ENCODE measurements at places on chromosomes 4 and X.

- no peak for DNase-seq
Measured at GRCh38 chrX:39809331-39809730, 288.4 kb downstream of the BCOR start.

DNA sequence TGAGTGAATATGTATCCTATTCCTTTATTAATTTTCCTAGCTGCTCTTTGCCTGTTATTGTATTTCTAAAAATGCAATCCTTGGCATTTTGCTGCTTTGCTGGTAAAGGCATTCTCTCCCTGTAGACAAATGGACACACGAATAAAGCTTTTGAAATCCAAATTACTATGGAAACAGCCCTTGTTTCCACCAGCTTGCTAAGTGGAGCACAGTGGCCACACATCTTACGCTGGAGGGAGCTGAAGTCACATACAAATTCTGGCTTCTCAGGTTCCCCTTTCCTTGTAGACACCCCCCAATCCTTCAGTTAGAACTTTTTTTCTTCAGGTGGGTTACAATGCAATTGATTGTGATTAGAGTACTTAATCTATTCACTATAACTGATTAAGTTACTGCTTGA, 66.2 kb downstream of the AGA start:
- DNase-seq: no peak

GRCh38 chrX:118839334-118839958, 15.8 kb downstream of the ZCCHC12 start:
- peak; percentile 31 for DNase-seq

- DNase-seq: no peak
Measured at GRCh38 chr4:11496351-11496829, 67.7 kb upstream of the HS3ST1 start.

GRCh38 chr4:10095296-10095991, 21.2 kb downstream of the WDR1 start:
- DNase-seq: no peak

DNA sequence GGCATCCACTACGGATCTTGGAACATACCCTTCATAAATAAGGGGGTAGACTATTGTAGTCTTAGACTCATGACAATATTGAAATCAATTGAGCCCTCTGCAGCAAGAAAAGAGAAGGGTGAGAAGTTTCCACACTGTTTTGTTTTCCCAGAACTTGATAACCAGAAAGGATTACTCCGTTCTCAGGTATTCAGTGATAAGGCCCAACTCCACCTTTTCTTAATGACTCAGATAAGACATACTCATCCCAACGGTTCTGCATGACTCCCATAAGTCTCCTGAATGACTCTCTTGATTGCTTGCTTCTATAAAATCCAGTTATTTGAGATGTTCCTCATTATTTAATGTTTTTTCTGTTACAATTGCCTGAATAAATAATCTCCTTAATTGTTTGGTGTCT, 111.7 kb downstream of the PABPC4L start:
- DNase-seq: no peak

DNA sequence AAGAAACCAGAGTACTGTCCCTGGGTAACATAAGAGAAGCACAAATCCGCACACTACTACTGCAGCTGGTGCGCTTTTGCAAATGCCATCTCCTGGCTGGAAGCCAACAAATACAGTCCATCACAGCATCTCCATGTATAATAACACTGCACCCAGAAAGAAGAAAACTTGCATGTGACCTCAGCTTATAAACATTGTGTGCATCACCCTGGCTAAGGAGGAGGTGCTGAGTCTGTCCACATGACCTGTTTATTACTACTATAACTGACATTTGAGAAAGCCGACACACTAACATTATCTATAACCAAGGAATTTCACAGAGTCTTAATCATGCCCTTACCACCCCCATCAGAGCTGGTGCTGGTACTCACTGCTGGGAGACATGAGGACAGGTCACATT, 516.8 kb downstream of the CFAP47 start:
- DNase-seq: no peak
